ENCODE measurements at places on chromosomes 1 and 21. TPM values are rescaled to one million over a fixed set of nuclear protein-coding genes. Genes with fewer than 3 reads are reported as not detected.

- DNase-seq, result no peak
Measured at GRCh38 chr1:234561319-234561718, 48.7 kb downstream of the IRF2BP2 start.

DNA sequence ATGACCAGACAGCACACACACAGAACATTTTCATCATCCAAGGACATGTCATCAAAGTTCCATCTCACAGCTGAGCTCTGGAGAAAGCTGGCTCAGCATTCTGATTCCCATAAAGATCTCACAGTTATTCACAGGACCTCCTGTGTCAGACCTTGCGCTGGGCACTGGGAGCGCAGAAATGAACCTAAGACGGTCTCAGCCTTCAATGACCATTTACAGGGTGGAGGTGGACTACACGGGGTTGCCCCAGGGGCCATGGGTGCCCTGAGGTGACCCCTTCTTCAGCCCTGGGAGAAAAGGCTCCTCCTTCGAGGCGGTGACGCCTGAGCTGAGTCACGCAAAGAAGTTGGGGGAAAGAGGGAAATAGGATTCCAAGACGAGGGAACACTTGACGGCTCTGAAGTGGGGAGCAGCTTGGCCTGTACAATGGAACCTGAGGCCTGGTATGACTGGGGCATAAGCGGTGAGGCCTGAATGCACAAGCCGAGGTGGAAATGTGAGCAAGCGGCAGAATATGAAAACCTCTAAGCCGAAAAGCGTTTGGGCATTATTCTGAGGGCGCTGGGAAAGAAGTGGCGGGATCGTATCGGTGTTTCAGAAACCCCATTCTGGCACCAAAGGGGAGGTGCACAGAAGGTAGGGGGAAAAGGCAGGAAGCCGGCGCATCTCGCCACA is 797 bp downstream of the CC2D1B start:
- peak; percentile 18 for DNase-seq

- DNase-seq, result no peak
Measured at GRCh38 chr1:154219541-154219940, 1.2 kb upstream of the UBAP2L start.

- no peak for DNase-seq
Measured at GRCh38 chr1:69567652-69568420, at the start of gene LRRC7. TSS of gene LRRC7 (plus strand) at chr1:69567922. CDS start at chr1:69568640, 718 bp downstream.

GRCh38 chr1:185139246-185139645 is 17.5 kb downstream of the TRMT1L start:
- DNase-seq, result no peak

- DNase-seq, result no peak
Measured at GRCh38 chr1:92969517-92969916, 8.3 kb upstream of the DIPK1A start.

The WDR64 gene
- total RNA-seq, result not detected

GRCh38 chr1:195899762-195900352 is 708.4 kb downstream of the KCNT2 start:
- DNase-seq, result no peak

- DNase-seq, result no peak
Measured at GRCh38 chr21:46317710-46318463, 5.8 kb downstream of the C21orf58 start.

DNA sequence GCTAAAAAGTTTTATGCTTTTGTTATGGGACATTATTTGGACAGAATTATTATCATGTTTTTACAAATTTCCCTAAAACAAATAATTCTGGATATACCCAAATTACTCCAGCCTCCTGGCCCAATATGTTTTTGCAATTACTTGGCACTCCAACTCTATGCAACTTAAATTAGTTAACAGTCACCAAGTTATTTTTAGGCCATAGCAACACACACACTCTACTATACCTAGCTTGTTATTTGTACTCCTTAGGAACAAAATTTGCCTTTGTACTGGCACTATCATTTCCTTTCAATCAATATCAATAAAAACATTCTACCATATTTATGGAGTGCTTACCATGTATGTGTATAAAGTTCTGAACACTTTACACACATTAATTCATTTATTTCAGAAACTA is 7.7 kb downstream of the DUSP10 start:
- DNase-seq, result no peak

Measured in epithelial cell of proximal tubule (primary cell).